ENCODE measurements at places on chromosomes 6 and 20. TPM values are rescaled to one million over a fixed set of nuclear protein-coding genes. Genes with fewer than 3 reads are reported as not detected.

DNA sequence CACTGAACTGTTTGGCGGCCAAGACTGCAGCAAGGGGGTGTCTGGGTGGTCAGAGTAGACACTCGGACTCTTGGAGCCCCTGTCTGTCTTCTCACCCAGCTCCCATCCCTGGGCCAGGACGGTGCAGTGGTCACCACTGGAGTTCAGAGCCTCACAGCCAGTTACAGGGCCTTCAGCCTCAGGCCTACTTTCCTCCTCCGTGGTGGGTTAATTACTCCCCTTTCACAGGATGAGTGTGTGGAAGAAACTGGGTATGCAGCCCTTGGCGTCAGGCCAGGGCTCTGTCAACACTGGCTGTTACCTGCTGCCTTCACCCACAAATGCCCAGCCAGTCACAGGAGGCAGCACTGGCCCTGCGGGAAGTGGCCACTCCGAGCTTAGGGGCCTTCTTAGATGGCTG lies 1.8 kb upstream of the YTHDF1 start:
- no peak for DNase-seq

The DPPA5 gene
- total RNA-seq = not detected

GRCh38 chr6:126826166-126826714 lies 292.2 kb upstream of the RSPO3 start:
- no peak for DNase-seq

- no peak for DNase-seq
Observed at GRCh38 chr6:30777155-30777485, 32.8 kb upstream of the IER3 start.

- DNase-seq = no peak
Observed at GRCh38 chr6:34832942-34833341, 41.1 kb downstream of the BLTP3A start.

The PLCB4 gene
- total RNA-seq = 0.21 TPM

- peak; percentile 2 for DNase-seq
Observed at GRCh38 chr6:23414051-23414445, 712.0 kb upstream of the NRSN1 start.

DNA sequence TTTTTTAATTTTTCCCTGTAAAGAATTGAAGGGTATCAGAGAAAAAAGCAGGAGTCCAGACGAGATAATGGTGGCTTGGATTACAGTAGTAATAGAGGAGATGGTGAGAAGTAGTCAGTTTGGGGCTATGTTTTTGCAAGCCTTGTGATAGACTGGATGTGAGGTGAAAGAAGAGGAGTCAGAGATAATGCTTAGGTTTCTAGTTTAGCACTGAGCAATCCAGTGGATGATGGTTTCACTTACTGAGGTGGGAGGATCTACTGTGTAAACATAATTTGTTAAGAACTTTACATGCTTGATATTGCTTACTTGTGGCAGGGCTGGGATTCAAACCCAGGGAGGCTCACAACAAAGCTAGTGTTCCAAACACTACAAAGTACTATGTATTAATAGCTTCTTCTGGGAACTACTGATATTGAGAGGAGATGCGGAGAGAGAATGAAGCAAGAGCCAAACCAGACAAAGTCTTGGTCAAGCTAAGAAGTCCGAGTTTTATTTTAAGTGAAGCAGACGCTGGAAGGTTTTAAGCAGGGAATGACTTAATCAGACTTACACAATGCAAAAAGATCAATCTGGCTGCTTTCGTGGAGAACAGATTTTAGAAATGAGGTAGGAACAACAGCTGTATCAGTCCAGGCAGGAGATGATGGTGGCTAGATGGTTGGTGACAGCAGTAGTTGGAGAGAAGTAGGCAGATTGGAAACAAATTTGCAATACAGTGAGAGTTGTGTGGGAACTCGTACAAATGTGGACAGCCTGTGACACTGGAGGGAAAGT lies 58.0 kb downstream of the ZFAND3 start:
- no peak for DNase-seq

The PTCHD4 gene
- not detected for total RNA-seq

- DNase-seq = no peak
Observed at GRCh38 chr20:2219481-2220006, 76.3 kb upstream of the TGM3 start.

The ULBP2 gene
- total RNA-seq = 3.2 TPM

The C20orf144 gene
- total RNA-seq = not detected

- DNase-seq = no peak
Observed at GRCh38 chr6:39338397-39338796, 15.9 kb upstream of the KCNK16 start.

DNA sequence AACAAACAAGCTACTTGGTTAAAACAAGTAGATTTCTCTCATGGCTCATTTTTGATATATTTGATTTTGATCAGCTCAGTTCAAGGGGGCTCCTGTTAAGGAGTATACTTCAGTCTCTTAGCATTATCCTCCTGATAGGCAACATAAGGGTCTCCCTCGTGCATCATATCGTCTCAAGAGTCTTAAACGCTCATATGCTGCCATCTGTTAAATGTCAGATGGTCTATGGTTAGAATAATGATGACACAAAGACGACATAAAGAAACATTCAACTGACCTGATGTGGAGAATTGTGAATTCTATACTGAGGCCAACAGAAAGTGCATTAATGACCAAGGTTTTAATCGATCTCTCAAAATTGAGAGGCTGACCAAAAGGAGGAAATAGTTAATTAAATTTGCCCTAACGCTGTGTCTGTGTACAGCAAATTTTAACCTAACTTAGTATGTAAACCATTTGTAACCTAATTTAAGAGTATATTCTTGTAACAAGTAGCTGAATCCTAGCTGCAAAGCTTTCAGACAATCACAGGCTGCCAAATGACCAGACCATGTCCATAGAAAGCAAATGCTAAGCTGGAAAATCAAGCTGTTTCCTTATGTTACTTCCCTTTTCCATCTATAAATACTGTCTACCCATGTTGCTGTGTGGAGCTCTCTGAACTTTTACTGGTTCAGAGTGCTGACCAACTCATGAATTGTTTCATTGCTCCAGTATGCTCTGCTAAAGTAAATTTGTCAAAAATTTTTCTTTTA lies 1688.5 kb downstream of the GRIK2 start:
- no peak for DNase-seq

GRCh38 chr20:21325296-21325695 lies 22.2 kb downstream of the XRN2 start:
- no peak for DNase-seq

GRCh38 chr6:5217356-5217755 lies 43.4 kb downstream of the LYRM4 start:
- DNase-seq = no peak

The ZNF831 gene
- total RNA-seq = not detected

DNA sequence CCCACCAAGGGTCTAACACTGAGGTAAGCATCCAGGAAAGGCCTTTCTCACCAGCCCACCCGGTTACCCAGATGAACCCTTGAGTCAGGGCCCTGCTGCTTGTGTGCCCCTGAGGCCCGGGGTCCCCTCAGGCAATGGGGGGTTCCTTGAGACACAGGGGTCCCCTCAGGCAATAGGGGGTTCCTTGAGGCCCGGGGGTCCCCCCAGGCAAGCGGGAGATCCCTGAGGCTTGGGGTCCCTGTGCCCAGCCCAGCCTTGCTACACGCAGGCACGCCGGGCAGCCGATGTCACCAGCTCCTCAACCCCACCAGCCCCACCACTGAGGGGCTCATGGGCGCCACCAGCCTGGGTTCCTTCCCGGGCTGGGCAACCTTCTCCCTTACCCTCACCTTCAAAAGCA lies 247.2 kb downstream of the TTLL2 start:
- DNase-seq = no peak

The SLC17A3 gene
- total RNA-seq = not detected

DNA sequence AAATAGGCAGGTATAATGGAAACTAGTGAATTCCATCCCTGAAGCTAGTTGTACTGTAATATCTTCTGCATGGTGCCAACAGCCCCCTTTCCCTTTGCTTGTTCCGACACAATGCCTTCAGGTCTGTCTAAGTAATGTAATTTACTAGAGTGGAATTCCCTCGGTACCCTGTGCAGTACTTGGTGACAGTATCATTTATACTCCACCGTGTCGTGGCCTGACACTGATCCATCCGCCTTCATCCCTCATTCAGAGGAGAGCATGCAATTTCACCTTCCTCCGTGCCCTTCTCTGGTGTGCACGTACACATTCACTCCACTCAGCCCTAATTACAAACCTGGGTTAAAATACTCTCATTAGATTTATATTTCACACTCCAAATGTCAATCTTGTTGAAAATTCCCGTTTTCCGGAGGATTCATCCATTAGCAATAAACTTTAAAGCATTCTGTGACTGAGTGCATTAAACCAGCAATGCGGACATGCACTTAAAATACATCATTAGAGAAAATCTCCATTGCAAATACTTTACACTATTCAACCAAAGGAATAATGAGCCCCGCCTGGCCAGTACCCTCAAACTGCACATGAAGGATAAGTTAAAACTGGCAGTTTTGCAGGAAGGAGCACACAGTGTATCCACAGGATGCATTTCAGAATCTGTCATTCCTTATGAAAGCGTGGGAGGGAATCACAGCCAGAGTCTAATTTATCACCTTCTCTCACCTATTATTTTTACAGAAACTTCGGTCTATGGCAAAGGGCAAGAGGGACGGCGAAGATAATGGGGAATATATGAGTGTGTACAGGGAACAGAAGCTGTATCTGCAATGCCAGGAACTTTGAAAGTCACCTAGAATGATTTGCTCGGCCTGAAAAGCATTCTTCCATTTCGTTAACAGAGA lies 182.5 kb downstream of the GJA10 start:
- no peak for DNase-seq
